ENCODE measurements at places on chromosomes 7 and 10.

- DNase-seq, result peak; percentile 70
Measured at GRCh38 chr7:94355454-94355853, 39.2 kb upstream of the COL1A2 start.

GRCh38 chr10:116118847-116119246 lies 154.2 kb downstream of the GFRA1 start:
- DNase-seq, result no peak

DNA sequence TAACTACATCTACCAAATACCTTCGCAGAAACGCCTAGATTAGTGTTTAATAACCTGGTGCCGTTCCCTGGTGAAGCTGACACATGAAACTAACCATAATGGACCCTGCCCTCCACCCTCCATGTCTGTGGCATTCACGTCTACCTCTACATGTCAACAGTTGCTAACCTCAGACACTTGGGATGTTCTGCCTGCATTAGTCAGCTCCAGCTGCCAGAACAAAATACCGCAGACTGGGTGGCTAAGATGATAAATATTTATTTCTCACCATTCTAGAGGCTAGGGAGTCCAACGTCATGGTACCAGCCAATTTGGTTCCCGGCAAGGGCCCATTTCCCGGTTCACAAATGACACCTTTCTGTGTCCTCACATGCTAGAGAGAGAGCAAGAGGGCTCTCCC lies 118.5 kb upstream of the CHST15 start:
- DNase-seq, result no peak

- DNase-seq, result no peak
Measured at GRCh38 chr10:93593749-93594148, 7.3 kb downstream of the RBP4 start.

DNA sequence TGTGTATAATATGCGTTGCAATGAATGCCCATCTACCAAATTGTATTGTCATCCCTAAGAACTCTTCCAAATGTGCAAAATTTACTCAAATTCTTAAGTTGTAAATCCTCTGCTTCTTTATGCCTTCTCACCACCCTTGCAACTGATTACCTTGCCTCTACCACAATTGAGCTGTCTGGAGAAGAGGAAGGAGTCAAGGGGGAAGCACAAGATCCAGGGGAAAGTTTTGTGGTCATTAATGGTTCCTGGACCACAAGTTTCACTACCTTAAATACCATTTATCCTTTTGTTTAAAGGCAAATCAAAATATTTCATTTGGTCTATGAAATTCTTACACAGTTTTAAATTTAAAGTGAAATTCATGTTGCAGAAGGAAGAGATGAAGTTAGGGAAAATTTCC lies 16.7 kb downstream of the CRPPA start:
- DNase-seq, result no peak

- DNase-seq, result no peak
Measured at GRCh38 chr7:43799605-43800004, 41.1 kb downstream of the BLVRA start.

GRCh38 chr7:5477723-5478531 lies 54.3 kb upstream of the TNRC18 start:
- DNase-seq, result no peak

DNA sequence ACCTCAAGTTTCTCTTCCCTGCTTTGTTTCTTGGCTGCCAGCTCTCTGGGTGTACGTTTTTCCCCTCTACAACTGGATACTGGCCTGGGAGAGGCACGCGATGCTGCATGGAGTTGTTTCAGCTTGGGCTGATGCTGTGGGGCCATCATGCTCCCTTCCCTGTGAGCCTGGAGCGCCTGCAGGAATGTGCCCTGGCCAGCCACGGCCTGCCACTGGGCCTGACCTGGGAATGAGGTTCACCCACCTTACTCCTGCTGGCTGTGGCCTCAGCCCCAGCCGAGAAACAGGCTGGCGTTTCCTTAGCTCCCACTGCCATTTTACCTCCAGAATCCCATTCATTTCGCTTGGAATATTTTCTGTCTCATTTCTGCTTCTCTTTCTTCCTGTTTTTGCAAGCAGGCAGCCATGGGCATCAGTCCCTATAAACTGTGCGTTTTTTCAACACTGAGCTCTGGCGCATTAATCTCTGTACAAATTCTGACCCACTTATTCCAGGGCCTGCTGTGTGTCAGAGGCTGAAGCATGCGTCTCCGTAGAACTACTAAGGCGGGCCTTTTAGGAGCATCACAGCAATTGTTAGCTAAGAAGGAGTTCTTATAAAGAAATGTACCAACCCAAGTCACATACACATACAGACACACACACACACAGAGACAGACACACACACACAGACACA lies 57.9 kb downstream of the GATA3 start:
- DNase-seq, result no peak

- DNase-seq, result no peak
Measured at GRCh38 chr10:80252296-80252887, 37.1 kb downstream of the MAT1A start.

GRCh38 chr7:31099451-31100444 lies 47.6 kb downstream of the ADCYAP1R1 start:
- DNase-seq, result no peak

DNA sequence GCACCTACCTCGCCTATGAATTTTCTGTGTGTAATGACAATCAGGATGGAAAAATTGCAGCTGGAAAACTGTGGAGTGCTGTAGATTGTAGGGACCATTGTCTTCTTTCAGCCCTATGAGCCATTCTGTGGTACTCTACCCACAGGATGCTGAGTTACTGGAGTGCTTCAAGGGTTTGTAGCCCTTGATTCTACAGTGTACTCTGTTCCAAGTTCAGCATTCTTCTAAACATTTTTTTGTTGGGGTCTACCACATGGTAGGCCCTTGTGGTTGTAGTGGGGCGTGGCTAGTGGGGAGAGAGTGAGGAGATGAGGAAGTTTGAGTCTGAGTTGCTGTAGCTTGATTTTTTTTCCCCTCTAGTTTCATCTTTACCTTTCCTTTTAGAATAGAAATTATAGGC lies 33.5 kb downstream of the REEP3 start:
- DNase-seq, result no peak

GRCh38 chr10:4944841-4945240 lies 18.4 kb upstream of the AKR1C1 start:
- DNase-seq, result no peak

- no peak for DNase-seq
Measured at GRCh38 chr7:80830584-80831285, 88.1 kb downstream of the SEMA3C start.

DNA sequence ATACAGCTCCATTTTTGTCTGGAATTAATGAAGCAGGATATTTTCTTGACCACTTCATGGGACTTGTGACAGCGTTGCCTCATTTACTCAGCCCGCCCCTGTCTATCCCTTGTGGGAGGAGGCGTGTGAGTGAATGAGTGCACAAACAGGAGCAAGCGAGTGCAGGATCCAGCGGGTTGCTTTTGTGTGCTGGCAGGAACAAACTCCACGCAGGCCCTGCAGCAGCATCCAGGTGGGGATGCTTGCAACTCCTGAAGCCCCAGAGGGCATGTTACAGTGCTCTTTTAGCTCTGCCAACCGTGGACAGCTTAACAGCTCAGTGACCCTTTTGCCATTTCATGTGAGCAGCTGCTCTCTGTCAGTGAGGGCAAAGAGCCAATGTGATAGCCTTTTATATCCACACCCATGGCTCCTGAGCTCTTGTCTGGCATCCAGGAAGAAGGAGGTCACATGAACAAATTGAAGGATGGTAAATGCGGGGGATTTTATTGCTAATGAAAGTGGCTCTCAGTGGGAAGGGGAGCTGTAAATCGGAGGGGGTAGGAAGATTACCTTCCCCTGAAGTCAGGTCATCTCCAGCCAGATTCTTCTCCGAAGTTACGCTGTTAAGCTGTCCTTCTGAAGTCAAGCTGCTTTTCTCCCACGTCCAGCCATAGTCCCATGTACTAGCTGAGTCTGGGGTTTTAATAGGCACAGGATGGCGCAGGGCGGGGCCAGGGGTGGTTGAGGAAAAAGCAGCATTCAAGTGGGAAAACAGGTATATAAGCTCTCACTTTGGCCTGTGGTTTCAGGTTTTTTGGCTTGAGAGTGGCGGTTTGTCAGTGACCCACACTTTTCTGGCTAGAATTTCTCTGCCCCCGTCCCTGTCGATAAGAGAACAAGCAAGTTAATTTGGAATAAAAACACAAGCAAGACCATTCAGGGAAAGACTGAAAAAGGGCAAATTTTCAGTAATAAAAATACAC lies 714.7 kb upstream of the MBL2 start:
- DNase-seq, result no peak

DNA sequence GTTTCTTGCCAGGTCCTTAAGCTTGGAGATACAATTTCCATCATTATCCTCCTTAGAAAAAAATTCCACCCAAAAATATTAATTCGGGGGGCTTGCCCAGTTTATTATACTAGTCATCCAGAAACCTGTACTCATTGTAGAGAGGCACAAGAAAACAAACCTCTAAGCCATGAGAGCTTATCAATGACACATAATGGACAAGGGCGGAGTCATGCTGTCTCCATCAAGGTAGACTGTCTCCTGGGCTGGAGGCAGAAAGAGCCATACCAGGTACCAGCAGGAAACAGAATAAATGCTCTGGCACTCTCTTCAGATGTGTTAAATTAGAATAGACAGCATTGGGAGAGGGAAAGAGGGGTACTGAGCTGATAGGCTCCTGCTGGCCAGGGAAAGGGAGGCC lies 69.8 kb upstream of the GSDME start:
- no peak for DNase-seq

DNA sequence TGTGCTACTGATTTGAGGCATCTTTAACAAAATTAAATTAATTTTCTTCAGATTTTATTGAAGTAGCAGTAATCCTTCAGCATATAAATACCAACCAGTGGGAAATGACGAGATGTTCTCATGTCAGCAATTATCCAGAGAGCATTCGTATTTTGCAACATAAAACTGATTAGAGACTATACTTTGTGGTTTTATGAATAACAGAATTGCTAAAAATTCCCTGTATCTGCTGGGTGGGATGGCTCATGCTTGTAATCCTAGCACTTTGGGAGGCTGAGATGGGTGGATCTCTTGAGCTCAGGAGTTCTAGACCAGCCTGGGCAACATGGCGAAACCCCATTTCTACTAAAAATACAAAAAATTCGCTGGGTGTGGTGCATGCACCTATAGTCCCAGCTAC lies 56.9 kb downstream of the ATAD1 start:
- no peak for DNase-seq

DNA sequence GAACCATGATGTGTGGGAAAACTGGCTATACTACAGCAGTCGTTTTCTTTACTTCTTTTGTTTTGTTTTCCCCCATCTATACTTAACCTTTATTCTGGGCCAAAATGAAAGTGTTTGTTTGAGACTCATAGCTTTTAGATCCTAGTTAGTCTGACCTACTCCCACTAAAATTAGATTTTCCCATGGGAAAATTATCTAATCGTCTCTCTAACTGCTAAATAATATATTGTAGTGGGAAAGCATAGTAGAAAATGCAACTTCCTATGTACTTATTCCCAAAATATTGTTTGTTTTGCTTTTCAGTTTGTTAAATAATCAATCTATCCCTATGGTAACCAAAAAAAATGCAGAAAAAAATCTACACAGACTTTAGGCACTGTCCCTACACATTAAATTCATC lies 96.6 kb downstream of the NOC3L start:
- DNase-seq, result no peak

DNA sequence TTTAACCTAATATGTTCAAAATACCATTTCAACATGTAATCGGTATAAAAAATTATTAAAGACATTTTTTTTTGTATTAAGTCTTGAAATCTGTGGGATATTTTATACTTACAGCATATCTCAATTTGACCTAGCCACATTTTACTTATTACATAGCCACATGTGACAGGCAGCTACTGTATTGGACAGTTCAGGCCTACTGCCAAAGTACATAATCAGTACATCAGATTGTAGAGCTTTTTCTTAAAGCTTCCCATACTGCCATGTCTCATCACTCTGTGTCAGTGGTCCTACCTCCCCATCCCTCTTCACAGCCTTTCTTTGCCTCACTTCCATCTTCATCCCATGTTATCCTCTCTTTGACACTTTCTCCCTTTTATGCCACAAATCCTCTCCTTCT lies 43.0 kb downstream of the LOXL4 start:
- DNase-seq, result no peak

DNA sequence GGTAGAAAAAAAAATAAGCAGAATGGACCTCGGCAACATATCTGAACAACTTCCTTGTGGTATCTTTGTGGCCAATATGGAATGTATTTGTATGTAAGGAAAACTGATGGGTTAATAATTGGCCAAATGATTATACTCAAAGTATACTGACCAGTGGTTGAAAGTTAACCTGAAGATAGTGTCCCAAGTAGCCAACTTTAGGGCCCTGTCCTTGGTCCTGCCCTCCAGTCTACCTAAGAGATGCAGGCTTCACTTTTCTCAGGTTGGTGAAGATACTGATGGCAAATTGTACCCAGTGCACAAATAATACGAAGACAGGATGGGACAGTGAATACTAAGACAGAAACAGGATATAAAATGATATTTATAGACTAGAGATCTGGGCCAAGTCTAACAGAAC lies 109.2 kb downstream of the SORCS3 start:
- DNase-seq, result no peak

GRCh38 chr7:85664341-85664740 lies 477.5 kb upstream of the SEMA3D start:
- DNase-seq, result no peak

- DNase-seq, result no peak
Measured at GRCh38 chr7:21125297-21125696, 302.6 kb upstream of the SP4 start.

DNA sequence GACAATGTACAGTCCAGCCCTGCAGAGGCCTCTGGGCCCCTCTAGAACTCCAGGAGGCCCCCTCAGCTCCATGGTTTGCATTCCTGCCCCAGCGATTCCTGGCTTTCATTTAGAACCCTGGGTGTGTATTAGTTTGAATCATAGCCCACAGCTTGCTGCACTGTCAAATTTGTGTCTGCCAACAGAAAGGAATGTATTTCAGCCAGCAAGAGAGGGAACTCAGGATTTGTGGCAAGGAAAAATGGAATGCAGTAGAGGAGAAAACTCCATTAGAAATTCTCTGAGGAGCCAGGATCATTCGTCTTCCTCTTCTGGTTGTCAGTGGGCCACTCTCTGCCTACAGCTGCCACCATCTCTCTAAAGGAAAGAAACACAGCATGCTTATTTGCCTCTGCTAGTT lies 27.9 kb upstream of the WDR11 start:
- no peak for DNase-seq

Measured in hindlimb muscle (tissue), 1 donor.